HS-27A (cell line): ENCODE measurements at places on chromosomes 12 and 14.

- DNase-seq, result no peak
These were observed 463.9 kb downstream of the GALC start for GRCh38 chr14:87529081-87529480.

- DNase-seq, result no peak
These were observed 137.4 kb downstream of the PAPOLA start for GRCh38 chr14:96639550-96639949.

DNA sequence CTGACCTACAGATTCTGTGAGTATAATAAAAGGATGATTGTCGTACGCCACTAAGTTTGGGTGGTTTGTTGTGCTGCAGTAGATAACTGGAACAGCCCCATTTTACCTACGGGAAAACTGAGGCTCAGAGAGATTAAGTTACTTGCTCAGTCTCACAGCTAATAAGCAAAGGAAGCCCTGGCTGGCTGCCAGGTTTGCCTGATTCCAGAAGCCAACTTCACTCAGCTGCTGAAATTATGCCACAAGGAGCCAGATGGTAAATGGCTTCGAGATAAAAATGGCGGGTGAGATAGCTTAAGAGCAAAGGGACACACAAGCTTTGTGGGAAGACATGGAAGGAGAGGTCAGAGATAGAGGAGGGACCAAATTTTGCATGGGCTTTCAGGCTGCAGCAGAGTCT lies 191.5 kb upstream of the NOS1 start:
- DNase-seq, result no peak

DNA sequence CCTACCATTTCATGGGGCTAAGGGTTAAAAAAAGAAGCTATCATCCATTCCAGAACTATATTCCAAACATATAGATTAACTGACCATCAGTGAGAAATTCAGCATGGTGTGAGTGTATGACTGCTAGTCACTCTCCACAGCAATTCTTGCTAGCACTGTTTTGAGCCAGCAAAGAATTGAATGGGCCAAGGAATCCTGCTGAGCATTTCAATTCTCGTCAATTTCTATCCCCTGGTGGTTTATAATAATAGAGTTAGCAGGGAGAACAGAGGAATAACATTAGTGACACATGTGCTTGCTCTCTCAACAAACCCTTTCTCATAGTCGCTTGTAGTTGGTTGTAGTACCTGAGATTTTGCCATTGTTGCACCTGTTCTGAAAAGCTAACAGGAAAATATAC lies 7.2 kb downstream of the MBIP start:
- no peak for DNase-seq

GRCh38 chr12:53169644-53170043 lies 10.9 kb upstream of the ZNF740 start:
- DNase-seq, result no peak

DNA sequence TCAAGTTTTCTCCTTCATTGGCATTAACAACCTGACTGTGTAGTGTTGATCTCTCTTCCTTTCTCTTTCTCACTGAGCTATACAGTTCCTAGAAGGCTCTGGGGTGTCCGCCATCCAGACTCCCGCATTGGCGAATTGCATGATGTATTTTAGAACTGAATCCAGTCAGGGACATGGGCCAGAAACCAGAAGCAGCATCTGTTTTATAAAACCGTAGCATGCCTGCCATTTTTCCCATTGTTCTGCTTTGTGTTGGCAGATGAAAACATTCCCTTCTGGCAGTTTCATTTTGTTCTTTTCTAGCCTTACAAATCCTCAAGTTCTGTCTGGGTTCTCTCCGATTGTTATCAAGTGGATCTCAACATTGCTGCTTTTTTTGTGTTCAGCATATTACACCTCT lies 268.3 kb upstream of the SEL1L start:
- no peak for DNase-seq

- no peak for DNase-seq
These were observed 194.2 kb upstream of the ABCD2 start for GRCh38 chr12:39813776-39814175.

GRCh38 chr12:53660041-53660440 lies 15.8 kb downstream of the ATP5MC2 start:
- no peak for DNase-seq
